Breast epithelium (tissue), 4 donors: ENCODE measurements at places on chromosomes 2 and 18. TPM values are rescaled to one million over a fixed set of nuclear protein-coding genes. Genes with fewer than 3 reads are reported as not detected.
A peak's percentile ranks its signal among the peaks of the same experiment; 100 is the strongest.

- no peaks in the 10 kb centered on the region for H3K36me3 ChIP-seq
- DNase-seq, result no peak
- H3K27ac ChIP-seq, result no peak overlapping the region
- H3K4me1 ChIP-seq, result no peaks in the 10 kb centered on the region
- H3K4me3 ChIP-seq, result no peak overlapping the region
Measured at GRCh38 chr2:140696449-140696848, 1434.4 kb downstream of the LRP1B start.

GRCh38 chr2:12672711-12673315 lies 43.9 kb upstream of the TRIB2 start:
- H3K27me3 ChIP-seq, result no peaks in the 10 kb centered on the region
- no peak for DNase-seq
- H3K36me3 ChIP-seq, result no peaks in the 10 kb centered on the region
- H3K27ac ChIP-seq, result no peak overlapping the region
- H3K4me1 ChIP-seq, result no peaks in the 10 kb centered on the region
- no peak overlapping the region for H3K4me3 ChIP-seq

DNA sequence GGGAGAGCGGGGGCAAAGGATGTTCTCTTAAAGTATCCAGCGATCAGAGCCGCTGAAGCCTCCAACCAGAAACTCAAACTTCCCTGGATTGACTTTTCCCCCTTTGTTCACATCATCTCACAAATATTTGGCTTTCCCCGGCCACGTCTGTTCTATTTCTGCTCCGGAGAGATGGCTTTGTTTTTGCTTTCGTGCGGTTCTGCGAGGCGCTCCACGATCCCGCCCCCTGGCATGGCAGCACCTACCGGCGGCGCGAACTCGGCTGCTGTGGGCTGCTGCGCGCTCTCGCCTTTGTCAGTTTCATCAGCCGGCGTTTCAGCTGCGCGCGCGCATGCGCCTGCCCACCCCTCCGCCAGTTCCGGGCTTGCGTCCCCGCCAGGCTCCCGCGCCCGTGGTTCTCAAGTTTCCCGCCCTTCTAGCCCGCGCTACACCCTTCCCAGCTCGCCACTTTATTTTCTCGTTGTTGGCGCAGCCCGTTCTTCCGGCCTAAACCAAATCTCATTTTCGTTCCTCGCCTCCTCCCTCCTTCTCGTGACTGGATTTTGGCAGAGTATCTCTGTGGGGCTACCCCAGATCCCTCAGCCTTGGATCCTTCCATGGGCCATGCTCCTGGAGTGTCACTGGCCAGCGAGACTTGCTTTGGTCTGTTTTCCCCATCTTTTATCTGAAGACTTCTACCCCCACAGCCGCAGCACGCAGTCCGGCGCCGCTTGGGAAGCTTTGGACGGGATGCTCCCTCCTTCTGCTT lies 98.0 kb downstream of the INSIG2 start:
- H3K27me3 ChIP-seq, result no peaks in the 10 kb centered on the region
- H3K27ac ChIP-seq, result peak overlapping the region; percentile 76
- H3K4me3 ChIP-seq, result peak overlapping the region; percentile 71
- H3K36me3 ChIP-seq, result no peaks in the 10 kb centered on the region
- H3K4me1 ChIP-seq, result no peaks in the 10 kb centered on the region

GRCh38 chr2:197235711-197236110 lies 74.9 kb downstream of the ANKRD44 start:
- H3K27me3 ChIP-seq, result no peaks in the 10 kb centered on the region
- H3K27ac ChIP-seq, result no peak overlapping the region
- no peaks in the 10 kb centered on the region for H3K4me1 ChIP-seq
- H3K4me3 ChIP-seq, result no peak overlapping the region

Gene SPC25
- total RNA-seq, result 1.0 TPM

- H3K36me3 ChIP-seq, result no peaks in the 10 kb centered on the region
- no peak overlapping the region for H3K4me3 ChIP-seq
- no peak overlapping the region for H3K27ac ChIP-seq
Measured at GRCh38 chr2:1603059-1603458, 141.3 kb downstream of the PXDN start.

DNA sequence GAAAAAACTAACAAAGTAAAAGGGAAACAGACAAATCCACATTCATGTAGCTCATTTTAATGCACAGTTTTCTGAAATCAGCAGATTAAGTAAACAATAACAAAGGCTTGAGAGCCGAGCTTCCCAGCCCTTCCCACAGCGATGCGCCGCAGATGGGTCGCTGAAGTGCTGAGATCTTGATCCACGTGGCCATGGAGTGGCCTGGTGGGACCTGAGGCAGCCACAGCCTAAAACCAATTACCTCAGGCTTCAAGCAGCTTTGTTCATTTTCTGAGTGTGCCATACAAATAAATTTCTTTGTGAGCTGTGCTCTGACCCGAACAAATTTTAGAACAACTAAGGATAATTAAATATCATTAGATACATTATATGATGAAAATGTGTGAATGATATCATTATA lies 25.6 kb upstream of the CYRIA start:
- no peaks in the 10 kb centered on the region for H3K27me3 ChIP-seq
- no peaks in the 10 kb centered on the region for H3K36me3 ChIP-seq
- no peak overlapping the region for H3K27ac ChIP-seq
- H3K4me1 ChIP-seq, result no peaks in the 10 kb centered on the region
- no peak overlapping the region for H3K4me3 ChIP-seq
- no peak for DNase-seq

DNA sequence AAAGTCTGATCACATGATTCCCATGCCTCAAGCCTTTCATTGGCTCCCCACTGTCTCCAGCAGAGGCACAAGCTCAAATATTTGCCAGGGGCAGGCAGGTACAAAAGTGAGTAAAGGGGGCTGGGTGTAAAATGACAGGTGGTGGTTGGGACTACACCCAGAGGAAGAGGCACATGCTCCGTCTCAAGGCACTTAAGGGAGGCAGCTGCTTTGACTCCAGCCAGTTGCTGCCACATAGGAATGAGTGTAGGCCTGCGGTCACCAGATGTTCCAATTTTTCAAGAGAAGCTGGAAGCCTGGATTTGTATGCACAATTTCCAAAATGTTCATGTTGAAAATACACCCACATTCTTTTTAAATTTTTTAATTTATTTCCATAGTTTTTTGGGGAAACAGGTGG lies 164.4 kb downstream of the UPP2 start:
- no peaks in the 10 kb centered on the region for H3K36me3 ChIP-seq
- no peak overlapping the region for H3K4me3 ChIP-seq
- DNase-seq, result no peak
- H3K4me1 ChIP-seq, result no peaks in the 10 kb centered on the region
- no peaks in the 10 kb centered on the region for H3K27me3 ChIP-seq

Gene LIPG
- total RNA-seq, result 1.6 TPM

Gene MGAT4A
- total RNA-seq, result 41.1 TPM

DNA sequence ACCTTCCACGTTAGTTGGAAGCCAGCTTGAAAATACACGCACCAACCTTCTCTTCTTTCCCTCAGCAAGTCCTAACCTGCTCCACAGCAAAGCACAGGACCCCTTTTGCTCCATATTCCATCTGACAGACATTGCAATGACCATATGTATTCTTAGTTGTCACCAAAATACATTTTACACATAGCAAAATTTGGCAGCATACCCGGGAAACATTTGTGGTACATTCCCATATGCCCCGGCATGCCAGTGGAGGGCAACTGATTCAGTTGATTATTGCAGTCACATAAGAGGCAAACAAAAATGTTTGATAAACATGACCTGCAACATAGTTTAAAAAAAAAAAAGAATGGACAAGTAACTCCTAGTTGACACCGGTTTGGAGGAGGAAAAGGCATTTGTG lies 202.1 kb upstream of the UBE2E3 start:
- H3K36me3 ChIP-seq, result no peaks in the 10 kb centered on the region
- H3K4me3 ChIP-seq, result no peak overlapping the region
- H3K4me1 ChIP-seq, result no peaks in the 10 kb centered on the region
- no peak overlapping the region for H3K27ac ChIP-seq
- no peak for DNase-seq
- H3K27me3 ChIP-seq, result no peaks in the 10 kb centered on the region

Gene POTEC
- 4.9 TPM for total RNA-seq

Gene RGPD6
- total RNA-seq, result 45.9 TPM
